GOT3 (cell line): ENCODE measurements at places on chromosomes 6 and 20.

DNA sequence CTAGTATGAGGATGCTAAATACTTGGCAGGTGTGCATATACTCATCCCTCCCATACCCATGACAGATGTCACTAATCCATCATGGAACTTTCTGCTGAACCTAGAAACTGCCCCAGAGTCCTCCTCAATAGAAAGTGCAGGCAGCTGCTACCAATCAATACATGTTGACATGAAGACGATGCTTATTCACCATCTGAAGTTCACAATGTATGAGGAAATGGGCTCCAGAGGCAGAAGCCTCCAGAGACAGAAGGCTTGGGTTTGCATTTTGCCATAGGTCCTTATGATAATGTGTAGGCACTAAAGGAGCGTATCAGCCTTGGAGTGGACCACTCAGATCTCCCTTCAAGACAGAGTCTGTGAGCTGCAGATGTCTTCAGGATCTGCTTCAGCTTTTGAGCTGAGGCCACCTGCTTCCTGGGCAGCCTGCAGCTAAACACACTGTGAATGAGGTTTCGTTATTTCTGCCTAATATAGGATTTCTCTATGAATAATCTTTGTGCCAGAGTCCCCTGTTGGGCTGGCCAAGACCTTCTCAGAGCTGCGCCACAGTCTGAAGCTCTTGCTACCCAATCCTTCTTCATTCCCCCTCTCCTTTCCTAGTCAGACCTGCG, 7.5 kb upstream of the KIAA1755 start:
- no peak for DNase-seq

DNA sequence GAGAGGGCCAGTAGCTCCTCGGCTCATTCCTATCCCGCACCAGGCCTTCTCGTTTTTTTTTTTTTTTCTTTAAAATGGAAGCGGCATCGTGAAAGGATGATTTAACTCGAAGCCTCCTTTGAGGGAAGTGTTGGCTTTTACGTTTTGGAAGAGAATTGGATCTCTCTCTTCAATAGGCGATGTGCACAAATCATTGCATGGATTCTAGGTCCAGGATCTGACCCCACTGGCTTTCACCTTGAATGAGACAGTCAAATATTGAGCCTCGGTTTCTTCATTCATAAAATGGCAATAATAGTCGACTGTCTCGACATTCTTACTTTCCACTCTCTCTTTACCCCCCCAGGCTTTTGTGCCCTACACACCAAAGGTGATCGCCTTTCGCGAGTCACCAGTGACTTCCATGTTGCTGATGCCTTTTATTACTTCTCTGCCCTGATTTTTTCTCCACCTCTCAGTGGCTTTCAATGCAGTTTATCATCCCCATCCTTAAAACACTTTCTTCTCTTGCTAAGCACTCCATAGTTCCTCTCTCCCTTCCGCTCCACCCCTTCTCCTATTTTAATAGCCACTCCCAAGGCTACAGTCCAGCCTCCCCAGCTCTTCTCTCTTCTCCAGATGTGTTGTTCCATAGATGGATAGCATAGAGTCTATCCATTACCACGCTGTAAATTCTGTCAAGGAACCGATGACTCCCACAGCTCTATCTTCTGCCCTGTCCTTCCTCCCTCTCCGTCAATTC, 473 bp upstream of the DTNBP1 start:
- no peak for DNase-seq

- no peak for DNase-seq
These were observed 45.0 kb downstream of the SULF2 start for GRCh38 chr20:47740121-47740861.

DNA sequence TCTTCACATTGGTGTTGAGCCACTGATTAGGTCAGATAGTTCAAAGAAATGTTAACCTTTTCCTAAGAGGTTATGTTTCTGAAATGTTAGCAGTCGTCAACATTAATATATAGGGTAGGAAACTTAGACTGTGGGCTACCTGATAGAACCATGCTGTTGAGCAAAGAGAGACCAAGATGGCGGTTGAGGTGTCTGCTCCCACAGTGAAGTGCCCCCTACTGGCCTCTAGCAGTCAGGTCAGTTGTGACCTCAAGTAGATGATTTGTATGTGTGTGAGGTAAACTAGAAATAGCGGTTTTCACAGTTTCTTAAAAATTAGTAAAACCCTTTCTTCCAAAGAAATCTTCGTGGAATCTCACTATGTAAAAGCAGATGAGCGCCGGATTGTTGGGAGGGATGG, 40.3 kb downstream of the MTHFD1L start:
- DNase-seq = no peak

- no peak for DNase-seq
These were observed 52.1 kb downstream of the HNF4A start for GRCh38 chr20:44407402-44408184.

DNA sequence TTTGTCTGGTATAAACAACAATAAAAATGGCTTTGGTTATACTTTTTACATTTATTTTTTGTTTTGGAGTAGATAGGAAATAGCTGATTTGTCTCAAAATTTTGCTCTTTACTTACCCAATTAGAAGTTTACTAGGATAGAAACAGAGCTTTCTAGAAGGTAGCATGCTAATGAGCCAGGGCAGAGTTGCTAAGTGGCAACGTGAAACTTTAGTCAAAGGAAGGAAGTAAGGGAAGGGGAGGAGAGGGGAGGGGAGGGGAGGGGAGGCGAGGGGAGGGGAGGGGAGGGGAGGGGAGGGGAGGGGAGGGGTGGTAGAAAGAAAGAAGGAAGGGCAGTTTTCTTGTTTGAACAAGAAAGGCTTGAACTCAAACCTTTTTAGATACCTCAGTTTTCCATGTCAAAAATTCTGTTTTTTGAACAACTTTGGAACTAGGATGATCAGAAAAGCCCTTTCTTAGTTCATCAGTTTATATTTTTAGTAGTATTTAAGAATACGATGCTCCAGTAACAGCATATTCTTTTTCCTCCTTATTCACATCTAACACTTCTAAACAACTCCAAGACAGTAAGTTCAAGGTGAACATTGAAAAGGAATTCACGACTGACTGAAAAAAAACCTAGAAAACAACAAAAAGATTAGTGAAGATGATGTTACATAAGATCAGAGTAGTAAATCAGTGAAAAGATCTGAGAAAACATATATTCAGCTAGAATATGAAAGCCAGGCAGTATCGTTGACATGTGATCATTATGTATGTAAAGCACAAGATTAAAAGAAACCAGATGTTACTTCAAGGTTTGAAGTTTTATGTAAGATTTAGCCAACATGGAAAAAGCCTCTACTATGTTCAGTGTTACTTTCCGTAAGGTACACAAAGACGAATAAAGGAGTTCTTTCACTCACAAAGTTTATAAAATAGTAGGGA, 263.4 kb downstream of the ARHGAP18 start:
- no peak for DNase-seq

GRCh38 chr6:22205266-22205665, 91.6 kb downstream of the PRL start:
- DNase-seq = no peak

DNA sequence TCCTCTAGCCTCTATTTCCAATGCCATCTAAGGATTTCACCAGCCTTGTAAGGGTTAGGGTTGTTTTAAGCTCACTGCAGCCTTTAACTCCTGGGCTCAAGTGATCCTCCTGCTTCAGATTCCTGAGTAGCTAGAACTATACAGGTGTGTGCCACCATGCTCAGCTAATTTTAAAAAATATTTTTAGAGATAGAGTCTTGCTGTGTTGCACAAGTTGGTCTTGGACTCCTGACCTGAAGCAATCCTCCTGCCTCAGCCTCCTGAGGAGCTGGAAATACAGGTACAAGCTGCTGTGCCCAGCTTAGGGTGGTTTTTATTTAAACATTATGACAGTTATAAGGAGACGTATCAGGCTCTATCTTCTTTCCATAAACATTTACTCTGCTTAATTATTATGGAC, 26.5 kb downstream of the ANKRD6 start:
- DNase-seq = no peak

DNA sequence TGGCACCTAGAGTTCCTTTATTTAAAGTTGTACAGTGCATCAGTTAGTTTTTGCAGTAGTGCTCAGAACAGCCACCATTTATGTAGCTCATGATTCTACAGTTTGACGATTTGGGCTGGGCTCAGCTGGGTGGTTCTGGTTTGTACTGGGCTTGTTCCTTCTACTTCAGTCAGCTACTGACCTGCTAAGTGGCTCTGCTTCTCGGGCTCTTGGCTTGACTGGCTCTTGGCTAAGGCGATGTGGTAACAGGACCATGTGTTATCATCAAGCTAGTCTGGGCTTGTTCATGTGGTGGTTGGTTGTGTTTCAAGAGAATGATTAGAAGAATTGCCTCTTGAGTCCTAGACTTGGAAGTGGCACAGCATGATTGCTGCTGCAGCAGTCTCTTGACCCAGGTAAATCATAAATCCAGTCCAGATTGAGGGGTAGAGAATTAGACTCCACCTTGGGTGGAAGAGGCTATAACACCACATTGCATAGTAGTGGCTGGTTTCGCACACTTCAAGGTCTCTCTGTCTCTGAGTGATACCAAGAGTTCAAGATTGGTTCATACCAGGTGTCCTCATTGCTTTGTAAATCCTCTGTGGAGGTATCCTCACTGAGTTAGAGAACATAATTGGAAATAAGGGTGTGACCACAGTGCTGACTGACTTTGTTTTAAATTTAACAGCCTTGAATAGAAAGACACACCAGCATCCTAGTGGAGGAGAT, 253.0 kb downstream of the ARID1B start:
- DNase-seq = no peak

GRCh38 chr6:159760602-159761057, 1.2 kb upstream of the ACAT2 start:
- no peak for DNase-seq

DNA sequence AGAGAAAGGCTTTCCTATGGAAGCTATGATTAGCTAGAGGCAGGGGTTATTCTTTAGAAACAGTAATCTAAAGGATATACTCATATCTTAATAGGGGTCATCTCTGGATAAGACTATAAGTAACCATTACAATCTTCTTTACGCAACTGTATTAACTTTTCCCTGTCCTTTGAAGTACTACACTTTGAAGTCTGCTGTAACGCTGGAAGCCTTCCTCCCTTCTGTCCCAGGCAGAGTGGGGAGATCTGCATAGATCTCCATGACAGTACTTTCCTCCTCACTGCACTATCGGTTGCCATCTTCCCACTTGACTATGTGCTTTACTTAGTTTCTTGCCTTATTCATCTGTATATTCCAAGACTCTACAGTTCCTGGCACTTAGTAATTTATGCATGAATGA, 20.1 kb downstream of the SLC35B3 start:
- no peak for DNase-seq

DNA sequence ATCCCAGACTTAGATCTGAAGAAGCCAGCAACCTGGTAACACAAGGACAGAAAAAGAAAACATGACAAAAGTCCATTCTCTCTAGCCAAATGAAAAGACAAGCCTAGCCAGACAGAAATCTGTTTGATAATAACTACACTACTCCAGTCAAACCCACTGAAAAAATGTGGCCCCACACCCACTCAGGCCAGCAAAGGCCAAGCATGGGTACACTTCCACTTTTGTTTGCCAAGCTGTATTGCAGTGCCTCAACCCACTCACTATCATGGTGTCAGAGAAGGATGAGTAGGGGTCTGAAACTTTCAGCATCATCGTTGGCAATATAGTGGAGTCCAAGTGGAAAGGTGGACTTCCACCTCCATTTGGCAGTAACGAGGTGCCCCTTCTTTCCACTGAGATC, 45.8 kb downstream of the EPM2A start:
- no peak for DNase-seq

- DNase-seq = no peak
These were observed 970 bp downstream of the BLTP3A start for GRCh38 chr6:34792605-34793500.

GRCh38 chr6:21375151-21376116, 218.1 kb upstream of the SOX4 start:
- DNase-seq = no peak

GRCh38 chr6:3355358-3356055, 96.8 kb downstream of the PSMG4 start:
- DNase-seq = no peak

DNA sequence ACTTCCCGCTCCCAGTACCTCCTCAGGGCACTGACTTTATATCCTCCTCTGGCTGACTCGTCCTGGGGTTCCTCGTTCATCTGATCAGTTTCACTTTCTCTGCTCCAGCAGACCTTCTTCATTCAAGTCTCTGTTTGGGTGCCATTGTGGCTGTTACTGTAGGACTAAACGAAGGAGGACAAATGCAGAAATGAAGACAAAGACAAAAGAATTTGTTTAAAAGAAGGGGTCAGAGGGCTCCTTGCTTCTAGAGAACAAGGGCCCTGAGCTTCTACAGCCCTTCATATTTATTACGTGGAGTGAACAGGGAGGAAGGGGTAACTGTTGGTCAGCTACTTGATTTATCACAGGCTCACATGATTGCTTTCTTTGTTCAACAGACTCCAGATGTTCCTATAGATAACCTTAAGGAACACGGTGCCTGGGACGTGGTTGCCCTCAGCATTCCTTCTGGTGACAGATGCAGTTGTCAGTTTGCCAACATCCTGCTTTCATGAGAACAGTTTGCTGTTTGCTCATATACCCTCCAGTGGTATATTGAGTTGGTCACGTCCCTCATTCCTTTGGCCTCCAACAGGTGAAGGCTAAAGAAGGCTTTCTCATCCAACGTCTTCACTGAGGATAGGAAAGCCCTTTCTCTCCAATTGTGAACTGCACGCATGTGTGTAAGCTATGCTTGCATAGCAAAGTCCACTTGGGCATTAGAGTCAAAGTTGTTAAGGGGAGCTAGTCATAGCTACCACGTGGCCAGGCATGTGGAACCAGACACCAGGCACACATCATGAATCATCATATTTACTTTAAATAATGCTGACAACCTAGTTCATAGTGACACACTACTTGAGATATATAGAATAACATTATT, 69.1 kb upstream of the BTN3A2 start:
- no peak for DNase-seq

- no peak for DNase-seq
These were observed 36.7 kb downstream of the F13A1 start for GRCh38 chr6:6283746-6284145.

- no peak for DNase-seq
These were observed 98.4 kb upstream of the RAB32 start for GRCh38 chr6:146445233-146445632.

DNA sequence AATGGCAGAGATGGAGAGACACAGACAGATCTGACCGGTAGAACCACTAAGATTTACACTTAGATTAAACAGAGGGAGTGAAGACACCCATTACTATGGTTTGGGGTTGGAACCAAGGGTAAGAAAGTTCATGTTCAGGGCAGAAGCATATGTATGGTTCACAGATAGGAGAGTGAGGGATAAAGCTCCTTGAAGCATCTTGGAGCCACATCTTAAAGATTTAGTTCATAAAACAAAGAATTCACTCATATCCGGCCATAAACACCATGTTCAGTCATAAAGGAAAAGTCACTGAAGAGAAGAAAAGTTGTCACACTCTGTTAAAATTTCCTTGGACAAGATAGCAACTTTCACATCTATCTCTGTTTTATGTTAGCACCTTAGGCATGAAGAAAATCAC, 18.0 kb downstream of the STX7 start:
- DNase-seq = no peak

- no peak for DNase-seq
These were observed 13.3 kb downstream of the PMEPA1 start for GRCh38 chr20:57696401-57696961.
